ENCODE measurements at places on chromosomes 6 and 20. TPM values are rescaled to one million over a fixed set of nuclear protein-coding genes. Genes with fewer than 3 reads are reported as not detected.

DNA sequence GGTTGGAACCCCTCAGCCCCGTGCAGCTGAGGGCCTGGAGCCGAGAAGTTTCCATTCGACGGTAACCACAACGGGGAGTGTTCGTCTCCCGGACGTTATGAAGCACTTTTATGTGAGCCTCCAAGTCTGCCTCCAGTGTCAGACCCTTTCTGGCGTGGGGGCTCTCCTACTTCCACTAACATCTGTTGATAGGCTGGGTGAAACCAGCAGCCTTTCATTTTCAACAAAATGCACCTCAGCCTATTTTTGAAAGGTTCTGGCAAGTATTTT, 257.4 kb downstream of the THBS2 start:
- DNase-seq: no peak

GRCh38 chr6:71724456-71725125, 161.8 kb upstream of the RIMS1 start:
- no peak for DNase-seq

DNA sequence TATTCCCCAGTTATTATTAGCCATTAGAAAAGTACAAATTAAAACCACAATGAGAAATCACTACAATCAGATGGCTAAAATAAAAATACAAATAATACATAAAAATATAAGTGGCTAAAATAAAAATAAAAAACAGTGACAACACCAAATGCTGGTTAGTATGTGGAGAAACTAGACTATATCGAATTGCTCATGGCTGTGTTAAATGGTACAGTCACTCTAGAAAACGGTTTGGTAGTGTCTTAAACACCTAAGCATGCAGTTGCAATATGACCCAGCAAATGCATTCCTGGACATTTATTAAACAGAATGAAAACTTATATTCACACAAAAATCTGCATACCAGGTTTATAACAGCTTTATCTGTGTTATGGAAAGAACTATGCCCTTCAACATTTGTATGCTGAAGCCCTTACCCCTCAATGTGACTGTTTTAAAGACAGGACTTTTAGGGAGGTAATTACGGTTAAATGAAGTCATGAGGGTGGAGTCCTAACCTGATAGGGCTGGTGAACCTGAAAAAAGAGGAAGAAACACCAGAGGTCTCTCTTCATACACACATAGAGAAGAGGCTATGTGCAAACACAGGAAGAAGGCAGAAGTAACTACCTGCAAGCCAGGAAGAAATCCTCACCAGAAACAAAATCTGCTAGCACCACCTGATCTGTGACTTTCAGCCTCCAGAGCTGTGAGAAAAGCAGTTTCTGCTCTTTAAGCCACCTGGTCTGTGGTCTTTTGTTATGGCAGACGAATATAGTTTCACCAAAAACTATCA, 84.9 kb downstream of the ASCC3 start:
- no peak for DNase-seq

DNA sequence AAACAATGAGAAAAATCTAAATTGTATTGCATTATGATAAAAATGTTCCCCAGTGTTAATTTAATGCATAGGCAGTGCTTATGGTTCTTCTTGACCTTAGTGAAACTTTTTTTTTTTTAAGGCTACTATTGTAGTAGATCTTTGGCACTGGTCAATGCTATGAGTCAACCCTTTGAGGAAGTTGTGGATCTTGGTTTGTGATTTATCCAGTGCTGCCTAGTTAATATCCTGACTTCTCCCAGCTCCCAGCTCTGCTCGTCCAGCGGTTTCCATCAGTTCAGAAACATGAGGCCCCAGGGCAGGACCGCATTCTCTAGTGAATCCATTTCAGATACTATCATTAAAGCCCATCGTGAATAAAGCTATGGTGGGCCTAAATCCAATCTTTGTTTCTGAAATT, 364.5 kb upstream of the JARID2 start:
- DNase-seq: no peak

DNA sequence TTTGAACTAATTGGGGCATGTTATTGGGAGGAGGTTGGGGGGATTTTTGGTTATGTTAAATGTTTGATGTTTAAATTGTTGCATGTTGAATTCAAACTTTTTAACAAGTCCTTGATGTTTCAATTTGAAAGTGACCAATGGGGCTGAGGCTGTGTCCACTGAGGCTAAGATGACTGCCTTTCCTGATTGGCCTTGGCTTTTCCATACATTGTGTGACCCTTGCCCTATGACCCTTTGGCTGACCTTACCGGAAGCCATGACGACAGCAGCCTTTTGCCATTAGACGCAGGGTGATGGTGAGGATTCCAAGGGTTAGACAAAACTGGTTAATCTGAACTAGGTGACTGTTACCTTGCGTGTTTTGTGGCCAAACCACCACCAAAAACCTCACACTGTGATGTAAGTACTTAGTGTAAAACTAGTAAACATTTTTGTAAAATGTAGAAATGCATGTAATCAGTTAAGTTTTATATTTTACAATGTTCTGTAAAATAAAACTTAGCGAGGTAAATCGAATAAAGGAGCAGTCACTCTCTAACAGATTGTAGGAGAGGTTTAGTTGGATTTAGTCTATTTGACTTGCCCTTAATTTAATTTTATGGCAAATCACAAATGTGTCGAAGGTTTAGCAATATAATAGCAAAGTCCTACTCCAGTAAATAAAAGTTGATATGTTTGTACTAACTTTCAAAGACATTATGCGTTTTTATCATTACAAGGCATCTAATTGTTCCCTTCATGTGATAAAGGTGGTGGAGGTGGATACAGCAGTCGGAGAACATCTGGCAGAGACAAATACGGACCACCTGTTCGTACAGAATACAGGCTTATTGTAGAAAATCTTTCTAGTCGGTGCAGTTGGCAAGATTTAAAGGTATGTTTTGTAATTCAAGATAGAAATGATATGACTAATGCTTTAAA, 1.6 kb downstream of the SRSF6 start:
- no peak for DNase-seq

GRCh38 chr6:11702500-11703130, 76.0 kb downstream of the ADTRP start:
- DNase-seq: no peak

DNA sequence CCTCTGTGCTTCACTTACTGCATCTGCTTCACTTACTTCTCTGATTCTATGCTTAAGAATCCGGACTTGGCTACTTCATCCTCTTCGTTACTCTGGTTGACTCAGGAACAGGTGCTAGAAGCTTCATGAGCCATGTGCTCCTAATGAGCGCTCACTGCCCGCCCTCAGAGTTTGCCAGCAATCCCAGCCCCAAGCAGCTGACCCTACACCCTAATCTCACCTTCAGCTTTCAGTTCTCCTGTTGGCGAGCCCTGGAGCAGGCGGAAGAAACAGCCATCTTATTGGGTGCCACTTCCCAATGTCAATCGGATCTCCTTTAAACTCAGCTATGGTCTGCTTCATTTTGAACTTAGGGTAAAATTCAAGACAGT, 61.3 kb downstream of the FOXA2 start:
- no peak for DNase-seq

- DNase-seq: no peak
These were observed 278.9 kb downstream of the PHACTR1 start for GRCh38 chr6:12995419-12995818.

Gene GJA10
- not detected for total RNA-seq
